Activated CD4-positive, CD25-positive, alpha-beta regulatory T cell (primary cell): ENCODE measurements at places on chromosomes 3 and 15.

- DNase-seq, result no peak
These were observed 81.0 kb downstream of the CGGBP1 start for GRCh38 chr3:87977765-87978164.

DNA sequence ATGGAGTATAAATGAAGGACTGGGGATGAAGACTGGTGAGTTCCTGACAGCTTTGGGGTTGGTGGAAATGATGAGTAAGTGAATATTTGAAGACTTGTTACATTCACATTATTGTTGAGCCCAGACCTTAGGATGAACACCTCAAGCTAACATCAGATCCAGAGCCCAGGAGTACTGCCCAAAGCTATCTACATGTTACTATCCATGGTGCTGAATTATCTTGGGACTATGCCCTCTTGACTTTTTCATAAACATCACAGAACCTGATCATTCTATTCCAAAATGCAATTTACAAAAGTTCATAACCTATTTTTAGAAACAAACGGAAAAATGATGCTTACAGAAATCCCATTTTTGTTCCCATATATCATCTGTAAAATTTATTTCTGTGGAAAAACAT lies 613.3 kb downstream of the TUSC7 start:
- no peak for DNase-seq

GRCh38 chr3:143648218-143648617 lies 200.1 kb downstream of the SLC9A9 start:
- DNase-seq, result no peak

GRCh38 chr3:86481031-86481430 lies 509.9 kb downstream of the VGLL3 start:
- no peak for DNase-seq

GRCh38 chr3:143236226-143236964 lies 116.8 kb downstream of the CHST2 start:
- no peak for DNase-seq

DNA sequence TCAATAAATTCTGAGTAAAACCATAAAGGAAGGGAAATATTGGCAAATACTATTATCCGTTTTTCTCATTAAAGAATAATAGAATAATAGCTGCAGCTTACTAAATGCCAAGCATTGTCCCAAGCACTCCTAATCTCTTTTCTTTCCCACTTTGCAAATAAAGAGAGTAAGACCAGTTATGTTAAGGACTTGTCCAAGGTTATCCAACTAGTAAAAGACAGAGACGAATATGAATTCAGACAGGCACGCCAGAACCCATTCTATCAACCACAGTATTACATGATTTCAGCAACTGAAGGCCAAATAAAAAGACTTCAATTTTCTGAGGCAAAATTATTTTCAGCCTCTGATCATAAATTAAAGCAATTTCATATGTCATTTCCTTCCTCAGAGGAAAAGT lies 235.5 kb downstream of the STAG1 start:
- no peak for DNase-seq

- DNase-seq, result no peak
These were observed 30.2 kb downstream of the SEMA7A start for GRCh38 chr15:74403588-74403919.

DNA sequence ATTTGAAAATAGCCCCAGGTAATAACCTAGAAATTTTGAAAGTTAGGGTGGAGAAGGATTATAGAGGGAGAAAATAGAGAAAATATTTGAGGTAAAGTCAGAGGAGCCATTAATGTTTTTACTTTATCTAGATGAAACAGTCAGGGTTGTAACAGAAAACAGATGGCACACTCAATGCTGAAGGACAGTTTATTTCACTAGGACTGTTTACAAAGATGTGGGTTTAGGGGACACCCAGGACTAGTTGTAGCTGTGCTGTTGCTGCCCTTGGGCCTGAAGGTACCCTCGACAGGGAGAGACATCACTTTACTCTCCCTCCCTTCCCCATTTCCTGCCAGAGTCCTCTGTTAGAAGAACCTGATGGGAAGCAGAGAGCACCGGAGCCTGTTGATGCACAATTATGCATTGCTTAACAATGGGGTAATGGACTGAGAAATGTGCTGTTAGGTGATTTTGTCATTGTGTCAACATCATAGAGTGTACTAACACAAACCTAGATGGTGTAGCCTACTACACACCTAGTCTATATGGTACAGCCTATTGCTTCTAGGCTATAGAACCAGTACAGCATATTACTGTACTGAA lies 103.8 kb downstream of the GALK2 start:
- no peak for DNase-seq

- no peak for DNase-seq
These were observed 202.7 kb upstream of the TOPAZ1 start for GRCh38 chr3:44039006-44039405.

DNA sequence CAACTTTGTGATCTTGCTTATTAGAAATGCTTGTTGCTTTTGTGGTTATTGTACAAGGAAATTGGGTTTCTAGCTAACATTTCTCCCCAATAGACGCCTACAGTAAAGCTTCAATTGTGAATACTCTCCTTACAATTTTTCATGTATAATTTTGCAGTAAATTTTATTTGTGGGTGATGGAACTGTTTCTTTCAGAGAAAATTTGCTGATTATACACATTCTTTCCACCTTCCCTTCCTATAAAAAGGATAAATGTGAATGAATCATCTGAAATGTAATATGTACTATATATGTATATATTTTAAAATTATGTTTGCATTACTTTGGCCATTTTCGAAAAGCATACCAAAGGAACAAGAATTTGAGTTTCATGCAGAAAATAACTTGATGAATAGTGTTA lies 162.7 kb upstream of the CRBN start:
- DNase-seq, result no peak
